ENCODE measurements at places on chromosomes 1 and 21. TPM values are rescaled to one million over a fixed set of nuclear protein-coding genes. Genes with fewer than 3 reads are reported as not detected.
A peak's percentile ranks its signal among the peaks of the same experiment; 100 is the strongest.

Gene DPT
- 11.8 TPM for total RNA-seq

Gene TMEM82
- total RNA-seq: not detected

Gene PRELP
- under 0.01 TPM for total RNA-seq

Gene CTSE
- not detected for total RNA-seq

Gene AGT
- not detected for total RNA-seq

Gene FCGR3B
- total RNA-seq: not detected

Gene PKP1
- total RNA-seq: 0.13 TPM

Gene UBL4B
- not detected for total RNA-seq

Gene TAS1R1
- total RNA-seq: not detected

- DNase-seq: no peak
Measured at GRCh38 chr21:16406355-16406754, 676.6 kb downstream of the USP25 start.

- DNase-seq: no peak
Measured at GRCh38 chr1:166119471-166119965, 47.3 kb downstream of the FAM78B start.

- DNase-seq: peak; percentile 54
Measured at GRCh38 chr1:6753320-6754140, 31.7 kb upstream of the CAMTA1 start.

DNA sequence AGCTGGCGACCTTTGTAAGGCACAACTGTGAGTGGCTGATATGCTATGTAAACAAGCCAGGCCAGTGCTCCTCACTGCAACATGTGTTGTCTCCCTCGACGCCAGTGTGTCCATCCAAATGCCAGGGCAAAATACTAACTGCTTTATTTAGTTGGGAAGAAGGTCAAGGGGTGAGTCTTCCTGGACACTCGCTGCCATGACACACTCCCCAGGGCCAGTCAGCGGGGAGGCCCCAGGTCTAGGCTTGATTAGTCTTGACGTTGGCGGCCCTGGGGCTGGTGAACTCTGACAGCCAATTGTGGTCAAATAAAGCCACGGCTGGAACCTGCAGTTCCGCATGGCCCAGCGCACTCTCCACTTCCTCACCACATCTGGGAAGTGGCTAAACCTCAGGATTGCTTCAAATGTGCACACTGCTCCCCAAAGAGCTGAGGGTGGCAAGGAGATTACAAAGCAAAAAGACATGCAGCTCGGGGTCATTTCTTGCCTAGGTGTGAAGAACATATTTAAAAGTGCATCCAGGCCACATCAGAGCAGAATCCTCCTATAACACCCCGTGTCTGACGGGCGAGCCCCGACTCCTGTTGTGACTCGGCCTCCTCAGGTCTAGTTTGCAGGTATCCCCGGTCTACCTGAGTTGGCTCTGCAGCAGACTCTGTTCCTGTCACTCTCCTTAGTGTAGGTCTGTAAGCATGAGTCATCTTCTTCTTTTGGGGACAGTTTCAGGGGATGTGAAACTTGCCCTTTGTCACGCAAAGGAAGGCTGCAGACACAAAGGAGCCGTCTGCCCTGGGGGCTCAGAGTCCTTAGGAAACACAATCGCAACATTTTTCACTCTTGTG, 183.5 kb downstream of the RUNX1 start:
- DNase-seq: no peak

DNA sequence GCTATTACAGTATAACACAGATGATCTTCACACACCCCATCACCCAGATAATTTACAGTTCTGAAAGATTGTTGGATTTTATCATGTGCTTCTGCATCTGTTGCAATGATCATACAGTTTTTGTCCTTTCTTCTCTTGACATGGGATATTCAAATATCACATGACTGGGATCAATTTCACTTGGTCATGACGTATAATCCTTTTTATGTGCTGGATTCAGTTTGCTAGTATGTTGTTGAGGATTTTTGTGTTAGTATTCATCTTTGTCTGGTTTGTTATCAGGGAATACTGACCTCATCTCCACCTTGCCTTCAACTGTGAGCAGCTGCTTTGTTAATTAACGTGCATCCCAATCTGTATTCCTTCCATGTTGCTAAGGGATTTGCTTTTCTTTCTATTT, 44.7 kb upstream of the DISC1 start:
- no peak for DNase-seq

DNA sequence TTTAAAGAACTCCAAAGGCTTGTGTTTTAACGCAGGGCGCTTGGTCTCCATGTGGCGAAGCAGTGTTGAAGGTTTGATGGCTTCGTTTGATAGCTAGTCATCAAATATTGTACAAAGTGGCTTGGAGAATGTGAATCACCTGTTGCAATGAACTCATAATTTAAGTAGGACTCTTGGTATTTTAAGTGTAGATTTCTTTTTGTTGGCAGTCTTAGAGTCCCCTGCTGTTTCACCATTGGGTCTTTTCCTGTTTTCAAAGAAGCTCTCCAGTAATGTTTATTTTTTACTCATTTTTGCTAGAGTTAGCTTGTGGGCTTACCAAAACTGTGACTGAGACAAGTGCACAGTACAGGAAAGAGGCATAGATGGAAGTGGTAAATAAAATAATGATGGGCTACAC, 26.2 kb downstream of the RASAL2 start:
- no peak for DNase-seq

- DNase-seq: no peak
Measured at GRCh38 chr1:197801111-197801482, 25.8 kb upstream of the DENND1B start.

DNA sequence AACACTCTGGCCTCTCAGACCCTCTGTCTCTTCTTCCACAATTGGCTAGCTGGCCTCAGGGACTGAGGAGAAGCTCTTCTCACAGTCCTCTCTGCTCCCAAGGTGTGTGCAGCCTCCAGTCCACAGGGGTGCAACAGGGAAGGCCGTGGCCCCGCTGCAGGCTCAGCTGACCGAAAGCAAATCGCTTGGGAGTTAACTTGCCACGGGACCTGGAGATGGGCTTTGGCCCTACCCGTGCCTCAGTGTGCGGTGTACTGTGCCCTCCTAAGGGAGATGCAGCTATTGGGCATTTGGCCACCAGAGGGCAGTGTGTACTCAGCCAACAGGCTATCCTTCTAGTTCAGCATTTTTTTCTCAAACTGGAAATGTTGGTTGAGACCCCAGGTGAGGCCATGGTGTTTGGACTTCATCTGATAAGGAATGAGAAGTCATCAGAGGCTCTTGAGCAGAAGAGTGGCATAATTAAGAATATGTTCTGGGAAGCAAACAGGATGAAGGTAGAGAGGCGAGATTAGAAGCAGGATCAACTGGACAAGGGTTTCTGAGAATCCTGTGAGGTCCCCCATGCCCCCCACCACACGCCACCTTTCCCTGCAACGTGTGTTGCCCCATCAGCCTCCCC, 42.5 kb upstream of the TMEM125 start:
- DNase-seq: peak; percentile 68

DNA sequence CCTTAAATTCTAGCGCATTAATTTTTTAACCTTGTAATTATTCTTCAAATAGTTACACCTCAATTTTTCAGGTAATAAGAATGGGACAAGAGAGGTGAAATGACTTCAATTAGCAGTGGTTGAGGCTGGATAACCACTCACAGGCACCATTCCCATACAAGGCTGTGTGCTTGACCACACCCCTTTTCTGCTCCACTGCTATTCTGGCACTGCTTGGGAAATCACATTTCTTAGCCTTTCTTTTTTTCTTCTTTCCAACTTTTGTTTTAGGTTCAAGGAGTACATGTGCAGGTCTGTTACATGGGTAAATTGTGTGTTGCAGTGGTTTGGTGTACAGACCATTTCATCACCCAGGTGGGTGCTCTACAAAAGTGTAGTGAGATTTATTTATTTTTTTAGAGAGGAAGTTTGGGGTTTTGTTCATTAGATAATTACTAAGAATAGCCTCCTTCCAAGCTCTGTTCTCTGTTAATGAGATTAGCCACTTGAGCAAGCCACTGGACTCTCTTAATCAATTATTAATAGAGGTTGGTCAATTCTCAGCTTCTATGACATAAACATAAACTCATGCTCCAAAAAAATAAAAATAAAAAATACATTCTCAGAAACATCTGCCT, 14.4 kb downstream of the ILDR2 start:
- no peak for DNase-seq

- DNase-seq: peak; percentile 41
Measured at GRCh38 chr21:31732597-31733550, 956 bp upstream of the SCAF4 start.

- no peak for DNase-seq
Measured at GRCh38 chr1:201214886-201215285, 24.3 kb downstream of the IGFN1 start.

- peak; percentile 33 for DNase-seq
Measured at GRCh38 chr1:26767714-26768113, 20.0 kb upstream of the PIGV start.

GRCh38 chr1:7615138-7615537, 156.0 kb upstream of the VAMP3 start:
- DNase-seq: no peak

DNA sequence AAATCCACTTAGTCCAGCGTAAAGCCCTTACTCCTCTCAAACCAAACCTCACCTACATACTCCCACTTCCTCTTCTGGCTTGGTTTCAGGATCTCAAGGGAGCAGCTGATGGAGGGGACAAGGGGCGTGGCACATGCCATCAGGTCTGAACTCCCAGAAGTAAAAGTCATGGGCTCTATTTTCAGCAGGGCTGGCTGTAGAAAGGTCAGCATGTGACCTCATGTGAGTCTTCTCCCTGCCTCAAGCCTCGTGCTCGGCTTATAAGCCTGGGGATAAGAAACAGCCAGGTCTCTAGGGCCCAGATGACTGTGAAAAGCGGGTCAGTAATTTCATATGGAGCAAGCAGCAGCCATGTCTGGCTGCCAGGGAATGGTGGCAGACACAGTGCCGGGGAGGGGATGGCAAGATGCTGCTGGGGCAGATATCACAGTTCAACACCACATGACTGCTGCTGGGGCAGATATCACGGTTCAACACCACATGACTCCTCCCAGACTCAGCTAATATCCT, 227.9 kb downstream of the KCNH1 start:
- no peak for DNase-seq

GRCh38 chr1:62318756-62319544, at the start of gene KANK4:
Gene KANK4 (minus strand): TSS chr1:62319434. CDS start chr1:62281564, 37,870 bp downstream.
- peak; percentile 55 for DNase-seq

DNA sequence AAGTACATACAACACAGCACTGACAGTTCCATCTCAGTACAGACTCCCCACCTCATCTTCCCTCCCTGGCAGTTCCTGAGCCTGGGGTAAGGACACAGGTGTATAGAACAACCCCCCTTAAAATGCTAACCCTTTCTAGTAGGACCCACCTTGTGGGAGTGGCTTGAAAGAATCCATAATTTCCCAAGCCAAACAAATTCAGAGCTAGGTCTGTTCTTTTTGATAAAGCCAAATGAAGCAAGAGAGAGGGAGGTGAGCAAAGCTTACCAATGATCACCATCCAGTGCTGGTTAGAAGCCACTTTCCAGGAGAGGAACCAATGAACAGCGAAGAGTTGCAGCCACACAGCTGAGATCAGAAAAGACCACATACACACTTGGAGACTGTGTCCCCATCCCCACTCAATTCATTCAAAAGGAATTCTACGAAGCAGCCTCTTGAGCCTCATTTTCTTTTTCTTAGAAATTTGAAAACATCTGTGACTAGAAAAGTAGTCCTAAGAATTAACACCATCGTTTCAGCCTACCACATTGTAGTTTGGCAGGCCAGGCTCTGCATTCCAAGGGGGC, 9.2 kb downstream of the UBE2Q1 start:
- no peak for DNase-seq

DNA sequence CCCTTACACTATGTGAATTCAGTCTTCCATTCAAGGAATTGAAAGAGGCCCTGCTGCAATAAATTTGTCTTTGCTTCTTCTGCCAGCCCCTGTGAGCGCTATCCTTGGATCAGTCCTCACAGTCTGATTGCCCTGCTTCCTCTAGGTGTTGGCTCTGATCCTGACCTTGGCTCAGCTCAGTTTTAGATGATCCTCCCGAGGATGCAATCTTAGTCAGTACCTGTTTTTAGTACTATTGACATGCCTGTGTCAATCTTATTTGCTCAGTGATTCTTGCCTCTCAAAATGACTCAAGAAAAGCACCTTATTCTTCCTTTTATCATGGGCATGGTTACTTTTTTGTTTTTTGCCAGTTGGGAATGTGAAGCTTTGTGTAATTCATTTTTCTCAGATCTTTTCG, 101.4 kb upstream of the KCNK1 start:
- DNase-seq: no peak

- DNase-seq: peak; percentile 59
Measured at GRCh38 chr1:86155051-86155806, 1.3 kb downstream of the COL24A1 start.

DNA sequence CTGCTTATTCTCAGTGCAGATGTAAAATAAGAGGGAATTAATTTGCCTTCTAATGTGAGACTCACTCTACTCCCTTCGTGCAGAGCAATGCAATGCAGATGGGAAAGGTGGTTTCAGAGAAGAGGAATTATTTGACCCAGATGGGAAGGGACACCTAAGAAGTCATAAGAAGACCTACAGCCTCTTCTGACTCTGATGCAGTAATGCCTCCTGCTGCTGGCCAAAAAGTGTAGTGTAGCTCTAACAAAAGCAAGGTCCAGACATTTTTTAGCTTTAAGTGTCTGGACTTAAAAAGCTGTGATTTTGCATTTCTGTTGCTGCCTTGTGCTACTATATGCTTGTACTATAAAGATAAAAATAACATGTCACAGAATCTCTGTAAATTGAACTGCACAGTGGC, 501.4 kb downstream of the TTLL7 start:
- DNase-seq: peak; percentile 24

DNA sequence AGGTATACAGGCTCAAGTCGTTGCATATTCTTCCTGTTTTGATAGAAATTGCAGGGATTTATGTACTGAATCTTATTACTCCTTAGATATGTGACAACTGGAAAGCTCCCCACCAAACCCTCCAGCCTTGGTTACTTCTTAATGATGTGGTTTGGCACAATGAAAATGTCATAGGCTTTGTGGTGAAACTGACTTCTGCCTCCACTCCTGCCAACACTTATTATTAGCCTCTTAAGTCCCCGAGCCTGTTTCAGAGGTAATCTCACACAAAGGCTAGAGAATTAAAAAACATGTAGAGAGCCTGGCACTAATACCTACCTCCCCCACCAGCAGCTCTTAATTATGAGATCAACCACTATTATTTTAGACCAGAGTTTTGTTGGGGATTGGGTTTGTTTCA, 4.2 kb downstream of the COX20 start:
- DNase-seq: no peak

DNA sequence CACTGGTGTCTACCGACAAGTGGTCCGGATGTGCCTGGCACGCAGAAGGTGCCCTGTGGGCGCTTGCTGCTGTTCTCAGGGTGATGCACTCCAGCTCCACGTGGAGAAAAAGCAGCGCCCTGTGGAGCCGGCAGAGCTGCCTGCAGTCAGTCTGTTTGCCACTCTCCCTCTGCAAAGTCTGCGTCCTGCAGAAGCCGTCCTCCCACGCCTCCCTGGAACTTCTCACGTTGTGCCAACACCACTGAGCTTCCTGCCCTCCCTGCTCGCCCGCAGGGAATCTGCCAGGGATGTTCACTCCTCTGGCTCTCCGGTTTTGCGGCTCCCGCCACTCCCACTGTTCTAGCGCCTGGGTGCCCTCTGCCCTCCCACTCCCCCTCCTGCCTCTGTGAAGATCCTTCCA, 19.8 kb upstream of the UBXN10 start:
- DNase-seq: peak; percentile 56

GRCh38 chr1:7373876-7374562, 397.1 kb upstream of the VAMP3 start:
- DNase-seq: peak; percentile 29

Data from GM23248 (cell line).